ENCODE measurements at places on chromosomes 3 and 15. TPM values are rescaled to one million over a fixed set of nuclear protein-coding genes. Genes with fewer than 3 reads are reported as not detected.

GRCh38 chr3:141306922-141307321 lies 61.4 kb upstream of the ZBTB38 start:
- H3K36me3 ChIP-seq: no peaks in the 10 kb centered on the region
- no peaks in the 10 kb centered on the region for H3K27me3 ChIP-seq
- DNase-seq: no peak
- H3K27ac ChIP-seq: no peak overlapping the region

Gene TICRR
- 3.0 TPM for total RNA-seq

GRCh38 chr3:121153851-121154250 lies 245.8 kb downstream of the STXBP5L start:
- H3K4me3 ChIP-seq: no peak overlapping the region
- DNase-seq: no peak
- no peak overlapping the region for H3K27ac ChIP-seq
- H3K27me3 ChIP-seq: no peaks in the 10 kb centered on the region

Gene SLC28A1
- not detected for total RNA-seq

GRCh38 chr3:159821110-159821509 lies 167.5 kb upstream of the IL12A start:
- H3K27ac ChIP-seq: no peak overlapping the region
- H3K36me3 ChIP-seq: no peaks in the 10 kb centered on the region
- peaks cover 20% of the 10 kb centered on the region for H3K4me1 ChIP-seq
- no peak overlapping the region for H3K4me3 ChIP-seq
- DNase-seq: no peak

DNA sequence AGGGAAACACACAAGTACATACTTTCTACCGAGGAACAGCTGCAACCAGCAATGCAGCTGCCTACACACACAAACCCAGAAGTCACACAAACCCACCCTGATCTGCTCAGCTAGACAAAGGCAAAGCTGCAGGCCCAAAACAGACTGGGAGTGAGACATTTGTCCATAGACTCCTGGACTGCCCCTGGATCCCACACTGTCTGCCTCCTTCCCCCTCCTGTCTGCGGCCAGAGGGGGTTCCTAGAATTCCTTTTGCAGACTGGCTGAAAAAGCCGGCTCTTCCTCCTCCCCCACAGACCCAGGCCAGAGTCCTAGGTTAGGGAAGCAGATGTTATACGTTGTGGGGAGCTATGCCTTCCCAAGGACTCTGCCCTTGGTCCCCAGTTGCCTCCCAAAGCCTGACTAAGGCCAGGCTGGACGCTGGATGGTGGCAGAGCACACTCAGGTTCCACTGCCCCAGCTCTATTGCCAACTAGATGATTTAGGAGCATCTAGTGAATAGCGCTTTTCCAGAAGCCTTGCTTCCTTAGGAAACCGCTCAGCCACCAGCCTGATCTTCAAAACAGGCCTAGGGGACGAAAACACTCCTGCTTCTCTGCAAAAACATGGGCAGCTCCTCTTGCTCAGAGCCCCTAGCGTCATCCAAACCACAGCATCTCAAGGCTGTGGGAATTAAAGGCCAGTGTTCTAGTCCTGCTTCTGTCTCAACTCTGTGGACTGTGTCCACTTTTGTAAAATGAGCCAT lies 37.4 kb upstream of the CILP start:
- no peak overlapping the region for H3K27ac ChIP-seq
- no peak for DNase-seq
- peaks cover 8% of the 10 kb centered on the region for H3K4me1 ChIP-seq
- H3K36me3 ChIP-seq: no peaks in the 10 kb centered on the region
- no peaks in the 10 kb centered on the region for H3K27me3 ChIP-seq

DNA sequence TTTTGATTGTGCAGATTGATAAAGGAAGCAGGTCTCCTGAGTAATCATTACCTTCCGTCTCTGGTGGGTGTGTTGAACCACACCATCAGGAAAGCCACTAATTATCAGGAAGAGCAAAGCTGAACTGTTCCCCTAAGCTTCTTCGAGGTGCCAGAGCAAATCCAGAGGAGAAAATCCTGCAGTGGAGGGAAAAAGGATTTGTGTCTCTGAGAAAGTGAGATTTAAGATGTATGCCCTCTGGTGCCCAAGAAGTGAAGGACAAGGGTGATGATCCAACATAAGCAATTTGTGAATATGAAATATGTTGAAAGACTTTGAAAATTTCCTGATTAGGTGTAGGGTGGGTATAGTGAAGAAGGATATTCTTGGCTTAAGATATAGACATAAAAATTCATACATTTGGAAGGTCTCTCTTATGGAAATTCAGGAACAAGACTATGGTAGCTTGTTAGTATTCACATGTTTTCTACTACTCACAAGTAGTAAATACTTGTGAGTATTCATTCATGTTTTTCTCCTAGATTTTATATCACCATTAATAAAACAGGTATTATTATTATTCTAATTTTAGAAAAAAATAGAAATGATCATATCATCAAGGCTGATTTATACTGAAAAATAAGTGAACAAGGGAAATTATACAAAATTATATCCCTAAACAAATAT lies 34.8 kb downstream of the COMMD2 start:
- H3K4me3 ChIP-seq: no peak overlapping the region
- peak; percentile 82 for DNase-seq
- no peaks in the 10 kb centered on the region for H3K4me1 ChIP-seq
- no peaks in the 10 kb centered on the region for H3K27me3 ChIP-seq
- H3K36me3 ChIP-seq: no peaks in the 10 kb centered on the region

Gene KPNA1
- 112 TPM for total RNA-seq

Gene TTLL13
- not detected for total RNA-seq

Gene TMEM108
- 0.18 TPM for total RNA-seq

DNA sequence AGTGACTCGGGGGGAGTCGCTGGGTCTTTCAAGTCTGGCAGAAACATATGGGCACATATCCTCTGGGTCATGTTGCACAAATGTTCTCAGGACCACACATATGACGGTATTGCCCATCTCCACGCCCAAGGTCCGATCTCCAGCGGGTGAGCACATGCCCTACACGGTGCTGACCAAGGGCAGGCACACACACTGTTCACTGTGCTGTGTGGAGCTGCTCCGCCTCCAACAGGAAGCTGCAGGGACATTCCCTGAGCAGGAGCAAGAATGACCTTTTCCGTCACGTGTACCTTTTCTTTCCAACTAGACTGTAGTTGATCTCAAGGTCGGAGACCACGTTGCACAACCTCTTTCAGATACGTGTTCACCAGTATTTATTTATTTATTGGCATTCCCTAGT lies 41.7 kb upstream of the B3GNT5 start:
- no peaks in the 10 kb centered on the region for H3K4me1 ChIP-seq
- no peak overlapping the region for H3K4me3 ChIP-seq
- no peak for DNase-seq
